ENCODE measurements at places on chromosomes 13 and 19. TPM values are rescaled to one million over a fixed set of nuclear protein-coding genes. Genes with fewer than 3 reads are reported as not detected.

The ZNF69 gene
- total RNA-seq = 12.9 TPM

The SIX5 gene
- 29.9 TPM for total RNA-seq

The URI1 gene
- 73.4 TPM for total RNA-seq

The PSG11 gene
- total RNA-seq = not detected

The ACP7 gene
- total RNA-seq = not detected

The LILRA6 gene
- 9.3 TPM for total RNA-seq

The FCAR gene
- 0.71 TPM for total RNA-seq

The POU2F2 gene
- 4.9 TPM for total RNA-seq

The MEDAG gene
- total RNA-seq = 3.2 TPM
